SK-N-SH treated with all-trans-retinoic acid at 6 μM for 48 hours (cell line): ENCODE measurements at places on chromosomes 2 and 18.

- peak; percentile 43; the same call in 1 of the 3 replicates for ATAC-seq
These were observed 139.5 kb upstream of the LRP1B start for GRCh38 chr2:142270291-142270690.

- ATAC-seq: no peak
These were observed 137.4 kb downstream of the CALCRL start for GRCh38 chr2:187310701-187311100.

GRCh38 chr18:41462946-41463345 is 492.1 kb upstream of the PIK3C3 start:
- ATAC-seq: no peak

DNA sequence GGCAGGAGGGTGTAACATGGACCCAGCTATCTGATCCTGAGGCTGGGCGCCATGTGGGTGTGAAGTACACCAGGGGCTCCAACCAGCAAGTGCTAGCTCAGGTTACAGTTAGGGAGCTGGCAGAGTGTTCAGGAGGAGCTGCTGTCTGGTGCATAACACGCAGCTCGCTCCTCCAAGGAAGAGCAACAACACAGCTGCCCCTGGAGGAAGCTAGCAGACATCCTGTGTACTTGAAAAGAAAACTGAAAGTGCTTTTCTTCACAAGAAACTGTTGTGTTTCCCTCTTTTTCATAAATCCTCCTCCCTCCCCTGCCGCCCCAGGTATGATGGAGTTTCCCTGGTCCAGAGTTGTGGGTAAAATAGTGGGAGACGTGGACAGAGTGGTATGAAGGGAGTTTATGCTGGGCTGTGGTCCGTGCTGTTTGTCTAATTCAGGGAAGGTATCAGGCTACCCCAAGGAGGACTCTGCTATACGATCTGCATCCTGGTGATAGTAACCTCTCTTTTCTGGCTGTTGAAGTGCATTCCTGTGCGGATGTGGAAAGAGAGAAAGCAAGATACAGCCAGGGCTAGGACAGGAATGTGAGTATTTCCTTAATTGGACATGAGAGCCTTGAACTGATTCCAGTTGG is 6.1 kb upstream of the LBH start:
- peak; percentile 92 for ATAC-seq

- no peak for ATAC-seq
These were observed 94.6 kb downstream of the PTH2R start for GRCh38 chr2:208501206-208501605.

GRCh38 chr2:88659538-88659915 is 31.9 kb upstream of the RPIA start:
- ATAC-seq: peak; percentile 82

- peak; percentile 62; the same call in 2 of the 3 replicates for ATAC-seq
These were observed 315.0 kb downstream of the ALK start for GRCh38 chr2:29606104-29607037.

DNA sequence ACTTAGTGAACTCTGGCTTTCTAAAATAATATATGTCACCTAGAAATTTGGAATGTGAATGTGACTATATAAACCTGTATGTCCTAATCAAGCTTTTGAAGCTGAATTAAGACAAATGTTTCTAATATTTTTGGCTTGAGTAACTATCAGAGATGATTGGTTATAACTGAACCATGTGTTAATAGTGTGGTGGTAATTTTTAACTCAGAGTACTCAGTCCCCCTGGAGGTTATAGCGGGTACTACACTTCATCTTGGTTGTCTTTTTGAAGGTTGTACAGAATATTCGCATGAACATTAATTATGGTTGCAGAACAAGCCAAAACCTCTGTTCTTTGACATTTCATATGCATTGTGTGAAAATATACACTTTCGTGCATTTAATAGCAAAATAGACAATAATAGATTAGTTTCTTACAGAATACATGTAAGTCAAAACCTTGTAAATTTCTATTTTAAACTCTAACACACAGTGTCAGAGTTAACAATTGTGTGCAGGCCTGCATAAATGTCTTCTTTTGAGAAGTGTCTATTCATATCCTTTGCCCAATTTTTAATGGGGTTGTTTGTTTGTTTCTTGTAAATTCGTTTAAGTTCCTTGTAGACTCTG is 86.0 kb downstream of the OSBPL6 start:
- peak; percentile 50 for ATAC-seq

DNA sequence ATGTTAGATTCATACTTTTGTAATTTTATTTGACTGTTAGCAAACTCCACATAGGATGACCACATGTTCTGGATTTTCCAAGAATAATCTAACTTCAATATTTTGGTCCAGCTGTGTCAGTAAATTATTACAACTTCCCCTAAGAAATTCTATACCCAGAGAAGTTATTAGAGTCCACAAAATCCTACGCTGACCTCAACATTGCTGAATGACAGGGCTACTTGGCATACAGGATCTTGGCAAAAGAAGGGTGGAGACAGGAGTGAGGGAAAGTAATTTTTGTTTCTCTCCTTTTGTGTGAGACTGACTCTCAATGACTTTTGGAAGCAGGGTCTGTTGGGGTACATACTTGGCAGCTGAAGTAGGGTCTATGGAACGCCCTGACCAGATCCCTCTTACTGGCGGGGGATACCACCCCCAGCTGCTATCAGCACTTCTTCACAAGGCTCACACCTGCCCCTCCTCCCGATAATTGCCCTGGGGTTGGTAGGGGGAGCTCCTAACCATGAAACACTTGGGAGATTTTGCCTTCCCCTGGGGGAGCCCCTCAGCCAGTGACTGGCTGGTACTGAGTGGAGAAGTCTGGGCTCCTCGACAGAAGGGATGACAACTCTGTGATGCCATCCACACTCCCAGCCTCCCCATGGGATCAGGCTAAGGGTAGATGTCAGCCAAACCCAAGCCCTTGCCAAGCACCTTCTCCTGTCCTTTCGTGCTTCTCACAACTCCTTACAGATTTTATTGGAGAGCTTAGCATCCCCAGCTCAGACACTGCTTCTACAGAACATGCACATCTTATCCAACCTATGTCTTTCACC is 110.6 kb upstream of the FHL2 start:
- no peak for ATAC-seq

GRCh38 chr18:25842665-25843064 is 247.7 kb downstream of the SS18 start:
- no peak; the same call in 2 of the 3 replicates for ATAC-seq

DNA sequence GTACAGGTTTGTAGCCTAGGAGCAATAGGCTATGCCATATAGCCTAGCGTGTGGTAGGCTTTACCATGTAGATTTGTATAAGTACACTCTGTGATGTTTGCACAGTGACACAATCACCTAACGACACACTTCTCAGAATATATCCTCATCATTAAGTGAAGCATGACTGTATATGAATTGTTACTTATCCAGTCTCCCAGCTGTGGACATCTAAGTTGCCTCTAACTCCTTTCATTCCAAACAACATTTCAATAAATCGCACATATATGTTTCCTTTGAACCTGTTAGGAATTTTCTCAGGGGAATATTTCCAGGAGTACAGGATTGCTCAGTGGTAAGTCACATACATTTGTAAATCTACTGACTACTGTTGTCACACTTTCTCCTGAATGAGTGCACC is 90.0 kb downstream of the ARHGAP15 start:
- ATAC-seq: no peak

- ATAC-seq: no peak
These were observed 59.6 kb downstream of the CHRNA1 start for GRCh38 chr2:174704642-174705041.

DNA sequence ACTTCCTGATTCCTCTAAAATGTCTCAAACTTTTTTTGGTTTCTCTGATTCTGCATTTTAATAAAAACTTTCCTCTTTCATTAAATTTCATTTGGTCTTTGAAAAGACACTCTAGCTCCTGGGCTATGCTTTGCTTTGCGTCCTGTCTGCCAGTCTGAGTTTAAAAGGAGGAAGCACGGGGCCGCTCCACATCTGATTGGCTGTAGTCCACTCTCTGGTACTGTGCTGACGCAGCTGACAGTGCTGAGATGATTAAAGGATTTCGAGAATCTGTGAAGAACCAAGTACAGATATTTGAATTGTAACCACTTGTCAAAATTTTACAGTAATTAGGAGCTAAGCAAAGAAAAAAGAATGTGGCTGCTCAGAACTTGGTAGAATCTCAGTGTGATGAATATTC is 199.6 kb upstream of the HNMT start:
- ATAC-seq: no peak

GRCh38 chr2:36406296-36406695 is 50.7 kb downstream of the CRIM1 start:
- no peak for ATAC-seq

DNA sequence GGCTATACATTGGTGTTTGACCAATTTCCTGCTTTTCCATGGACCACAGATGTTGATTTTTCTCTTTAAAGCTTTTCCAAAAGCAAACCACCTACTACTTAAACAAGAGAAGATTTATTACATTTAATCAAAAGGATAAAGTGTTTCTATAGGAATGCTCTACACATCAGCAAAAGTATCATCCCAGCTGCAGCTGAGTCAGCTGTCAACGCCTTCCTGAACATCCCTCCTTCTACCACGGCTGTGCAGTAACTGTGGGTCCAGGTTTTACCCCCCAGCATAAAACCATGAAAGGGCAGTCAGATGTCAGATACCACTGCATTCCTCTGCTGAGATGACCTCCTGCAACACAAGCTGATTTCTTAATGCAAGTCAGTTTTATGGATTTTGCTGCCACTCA is 524.5 kb upstream of the MEX3C start:
- ATAC-seq: no peak

GRCh38 chr2:69939722-69940121 is 21.7 kb downstream of the ASPRV1 start:
- ATAC-seq: no peak
